ENCODE measurements at places on chromosomes 11 and 22.

GRCh38 chr11:2693271-2694261 is 6.2 kb downstream of the KCNQ1OT1 start:
- no peak for DNase-seq

DNA sequence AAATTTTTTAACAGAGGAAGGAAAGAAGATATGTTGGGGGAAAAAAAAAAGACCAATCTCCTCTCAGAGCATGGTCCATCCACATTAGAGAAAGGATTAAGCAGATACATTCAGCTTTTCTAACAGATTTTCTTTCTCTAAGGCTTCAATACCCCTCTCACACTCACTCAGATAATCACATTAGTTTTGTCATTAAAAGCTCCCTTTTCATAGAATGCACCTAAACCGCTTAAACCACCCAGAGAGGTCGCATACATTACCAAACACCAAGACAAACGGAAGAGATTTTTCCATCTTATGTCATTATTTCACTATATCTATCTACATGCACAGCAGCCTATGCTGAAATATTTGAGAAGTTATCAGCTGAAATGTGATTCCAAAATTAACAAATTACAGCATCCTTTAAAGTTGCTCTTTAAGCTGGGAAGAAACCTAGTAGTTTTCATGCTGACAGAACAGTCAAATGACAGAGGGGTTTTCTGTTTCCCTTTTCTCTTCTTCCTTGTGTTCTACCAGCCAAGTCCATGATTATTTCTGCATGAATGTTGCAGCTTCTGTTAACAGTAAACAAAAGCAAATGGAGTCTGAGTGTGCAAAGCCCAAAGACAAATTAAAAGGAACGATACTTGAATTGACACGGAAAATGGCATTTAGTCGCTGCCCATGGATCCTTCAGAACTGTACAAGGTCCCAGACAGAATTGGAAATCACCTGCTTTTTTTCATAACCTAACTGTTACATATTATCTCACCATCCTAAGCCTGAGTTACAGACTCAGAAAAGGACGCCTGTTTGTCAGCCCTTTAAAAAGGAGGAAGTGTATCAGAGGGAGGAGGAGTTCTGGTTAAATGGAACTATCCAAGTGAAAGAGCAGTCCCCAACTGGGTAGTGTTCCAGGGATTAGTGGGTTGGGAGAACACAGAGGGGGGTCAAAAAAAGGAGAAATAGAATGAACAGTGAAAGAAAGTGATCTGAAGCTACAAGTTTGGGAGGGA is 54.6 kb downstream of the PRCP start:
- no peak for DNase-seq

GRCh38 chr22:47309946-47310345 is 547.5 kb downstream of the TBC1D22A start:
- DNase-seq: no peak

GRCh38 chr22:39559456-39560105 is 11.0 kb upstream of the CACNA1I start:
- no peak for DNase-seq

DNA sequence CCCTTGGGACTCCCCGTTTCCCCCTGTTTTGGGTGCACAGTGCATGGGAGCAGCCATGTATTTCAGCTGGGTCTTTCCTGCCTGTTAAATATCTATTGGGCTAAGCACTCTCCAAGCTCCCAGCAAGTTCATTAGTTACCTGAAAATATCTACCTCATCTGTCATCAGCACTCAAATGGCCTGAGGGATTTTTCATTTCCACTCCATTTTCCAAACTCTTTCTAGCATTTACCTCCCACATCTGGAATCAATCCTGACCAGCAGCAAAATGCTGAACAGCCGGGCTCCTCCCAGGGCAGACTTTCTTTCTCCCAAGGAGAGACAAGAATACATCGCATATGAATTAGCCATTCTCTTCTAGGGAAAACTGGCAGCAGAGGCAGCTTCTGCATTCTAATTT is 273.5 kb upstream of the MPPED2 start:
- no peak for DNase-seq

GRCh38 chr22:50545522-50546325 is at the start of gene KLHDC7B:
TSS of gene KLHDC7B (plus strand) at chr22:50545899. CDS start at chr22:50546244, 345 bp downstream.
- DNase-seq: peak; percentile 36

- DNase-seq: no peak
Measured at GRCh38 chr11:36151933-36152580, 137.2 kb downstream of the COMMD9 start.

DNA sequence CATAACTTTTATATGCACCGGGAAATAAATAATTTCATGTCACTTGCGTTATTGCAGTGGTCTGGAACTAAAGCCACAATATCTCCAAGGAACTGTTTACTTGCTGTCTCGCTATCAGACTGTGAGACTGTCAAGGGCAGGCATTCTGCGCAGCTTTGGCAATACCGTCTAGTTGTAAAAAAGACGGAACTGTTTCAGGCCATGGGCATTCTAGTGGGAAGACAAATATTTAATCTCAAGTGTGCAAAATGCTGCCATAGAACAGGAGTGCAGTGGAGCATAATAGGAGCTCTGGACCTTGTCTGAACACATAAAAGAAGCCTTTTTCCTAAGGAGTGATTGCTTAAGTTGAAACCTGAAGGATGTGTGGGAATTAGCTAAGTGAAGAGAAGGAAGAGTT is 53.8 kb downstream of the PACS1 start:
- DNase-seq: no peak

- no peak for DNase-seq
Measured at GRCh38 chr11:74818283-74818946, 69.8 kb downstream of the RNF169 start.

- DNase-seq: peak; percentile 50
Measured at GRCh38 chr11:35389897-35390465, 29.4 kb downstream of the SLC1A2 start.

GRCh38 chr11:120969993-120970392 is 53.9 kb upstream of the TBCEL start:
- no peak for DNase-seq

- DNase-seq: no peak
Measured at GRCh38 chr11:15157181-15157580, 42.5 kb downstream of the INSC start.

DNA sequence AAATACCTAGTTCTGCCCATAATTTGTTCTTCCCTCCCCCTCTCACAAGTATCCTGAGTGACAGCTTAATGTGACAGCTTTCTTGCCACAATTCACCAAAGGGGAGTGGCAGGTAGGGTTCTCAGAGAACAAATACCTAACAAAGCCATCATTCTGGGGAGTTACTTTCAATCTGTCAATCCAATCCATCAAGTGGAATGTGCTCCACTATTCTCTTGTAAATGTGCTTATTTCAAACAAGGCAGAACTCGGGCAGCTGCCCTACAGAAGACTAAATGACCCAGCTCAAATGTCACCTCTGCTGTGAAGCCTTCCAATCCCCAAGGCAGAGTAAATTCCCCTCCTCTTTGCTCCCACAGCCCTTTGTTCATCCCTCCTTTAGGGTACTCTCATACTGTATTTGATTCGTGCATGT is 27.8 kb downstream of the LGR4 start:
- no peak for DNase-seq

- peak; percentile 13 for DNase-seq
Measured at GRCh38 chr22:46262449-46263215, 511 bp downstream of the PKDREJ start.

- no peak for DNase-seq
Measured at GRCh38 chr22:46463435-46464227, 73.8 kb downstream of the CELSR1 start.

- no peak for DNase-seq
Measured at GRCh38 chr11:65857500-65857852, 504 bp downstream of the CFL1 start.

- no peak for DNase-seq
Measured at GRCh38 chr11:26860895-26861294, 133.0 kb upstream of the FIBIN start.

- DNase-seq: no peak
Measured at GRCh38 chr11:43268786-43269185, 43.0 kb upstream of the API5 start.

DNA sequence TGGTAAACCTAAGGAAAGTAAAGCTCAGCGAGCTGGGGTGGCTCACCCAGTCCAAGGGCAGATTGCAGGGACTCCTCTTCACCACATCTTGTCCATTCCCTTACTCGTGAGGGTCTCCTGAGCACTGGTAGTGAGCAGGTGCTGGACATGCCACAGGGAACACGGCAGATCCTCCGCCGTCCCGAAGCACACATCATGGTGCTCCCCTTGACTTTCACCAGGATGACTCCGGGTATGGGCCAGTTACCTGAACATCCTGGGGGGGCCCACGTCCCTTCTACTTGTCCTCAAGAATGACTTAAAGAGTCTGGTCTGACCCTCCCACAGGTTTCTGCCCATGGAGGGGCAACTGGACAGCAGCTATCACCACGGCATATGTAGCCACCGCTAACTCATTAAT is 8.0 kb upstream of the SF1 start:
- no peak for DNase-seq

DNA sequence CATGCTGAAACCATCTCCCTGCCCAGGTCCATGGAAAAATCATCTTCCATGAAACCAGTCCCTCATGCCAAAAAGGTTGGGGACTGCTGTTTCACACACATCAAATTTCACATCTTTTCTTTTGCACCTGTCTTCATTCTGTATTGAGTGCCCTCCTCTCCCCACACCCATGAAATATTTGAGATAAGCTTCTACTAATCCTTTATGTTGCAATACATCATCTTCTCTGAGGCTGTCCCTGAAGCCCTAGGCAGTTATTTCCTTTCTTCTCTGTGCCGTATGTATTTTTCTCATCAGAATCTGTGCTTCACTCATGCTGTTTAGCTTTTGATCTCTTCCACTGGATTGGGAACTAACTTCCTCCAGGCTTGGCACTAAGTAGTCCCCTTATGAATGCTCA is 40.0 kb upstream of the RRM1 start:
- DNase-seq: no peak

- DNase-seq: no peak
Measured at GRCh38 chr22:26553056-26553752, 36.7 kb downstream of the TPST2 start.

GRCh38 chr11:16669799-16670415 is 68.5 kb upstream of the C11orf58 start:
- DNase-seq: no peak

DNA sequence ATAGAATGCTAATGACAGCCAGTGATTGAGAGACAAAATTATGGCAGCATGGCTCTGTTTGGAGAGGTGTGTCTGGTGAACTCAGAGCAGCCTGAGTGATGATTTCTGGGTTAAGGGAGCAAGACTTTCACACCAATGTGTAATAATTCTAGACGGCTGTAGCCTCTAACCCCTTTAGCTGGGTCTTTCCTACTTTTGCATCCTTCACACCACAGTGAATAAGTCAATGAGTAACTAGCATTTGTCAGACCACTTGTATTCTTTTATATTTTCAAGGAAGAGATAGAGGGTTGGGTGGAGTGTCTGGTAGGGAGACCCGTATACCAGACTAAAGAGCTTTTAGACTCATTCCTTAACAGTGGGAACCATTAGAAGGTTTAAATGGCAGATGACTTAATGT is 50.4 kb downstream of the ATXN10 start:
- DNase-seq: no peak

DNA sequence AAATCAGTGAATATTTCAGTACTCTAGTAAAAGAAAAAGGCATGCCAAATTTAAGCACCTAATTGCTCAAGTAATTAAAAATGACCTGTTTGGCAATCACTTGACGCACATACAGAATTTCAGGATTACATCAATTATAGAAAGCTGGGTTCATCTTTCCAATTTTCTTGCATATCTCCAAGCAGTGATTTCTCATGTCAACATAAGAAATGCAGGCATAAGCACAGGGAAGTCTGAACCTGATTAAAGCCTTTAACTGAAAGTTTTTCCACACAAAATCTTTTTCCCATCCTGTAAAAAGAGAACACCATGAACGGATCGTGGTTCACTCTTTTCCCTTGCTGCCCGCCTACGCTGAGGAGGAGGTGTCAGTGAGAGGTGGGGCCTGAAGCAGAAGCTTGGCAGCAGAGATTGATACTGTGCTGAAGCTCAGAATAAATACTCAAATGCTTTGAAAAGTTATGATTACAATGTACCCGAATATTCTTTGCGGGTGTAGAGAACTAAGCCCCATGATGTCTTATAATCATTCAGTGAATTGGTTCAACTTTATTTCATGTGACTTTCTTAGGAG is 704.1 kb upstream of the CCDC90B start:
- no peak for DNase-seq

DNA sequence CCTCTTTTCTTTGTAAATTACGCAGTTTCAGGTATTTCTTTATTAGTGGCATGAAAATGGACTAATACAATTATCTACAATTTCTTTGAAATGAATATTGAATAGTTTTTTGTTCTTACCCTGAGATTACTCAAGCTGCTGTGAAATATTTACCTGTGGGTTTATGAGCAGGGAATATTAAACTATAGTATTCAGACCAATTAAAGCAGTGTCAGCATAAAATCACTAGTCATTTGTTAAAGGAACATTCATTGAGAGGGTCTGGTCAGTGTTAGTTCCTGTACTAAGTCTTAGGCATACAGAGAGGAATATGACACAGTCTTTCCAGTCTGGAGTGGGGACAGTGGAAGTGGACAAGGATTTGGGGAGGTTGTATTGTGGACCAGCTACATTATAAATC is 646.2 kb upstream of the ANO5 start:
- no peak for DNase-seq

- no peak for DNase-seq
Measured at GRCh38 chr11:73230931-73231330, 12.8 kb downstream of the P2RY2 start.

- DNase-seq: no peak
Measured at GRCh38 chr22:33381531-33382406, 323.6 kb upstream of the SYN3 start.

DNA sequence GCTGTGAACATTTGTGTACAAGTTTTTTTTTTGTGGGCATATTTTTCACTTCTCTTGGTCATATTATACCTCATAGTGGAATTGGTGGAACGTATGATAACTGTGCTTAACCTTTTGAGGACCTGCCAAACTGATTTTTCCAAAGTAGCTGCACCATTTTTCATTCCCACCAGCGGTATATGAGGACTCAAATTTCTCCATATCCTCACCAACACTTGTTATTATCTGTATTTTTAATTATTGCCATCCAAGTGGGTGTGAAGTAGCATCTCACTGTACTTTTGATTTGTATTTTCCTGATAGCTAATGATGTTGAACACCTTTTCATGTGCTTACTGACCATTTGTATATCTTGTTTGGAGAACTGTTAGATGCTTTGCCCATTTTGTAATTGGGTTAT is 47.8 kb downstream of the CCDC15 start:
- no peak for DNase-seq

DNA sequence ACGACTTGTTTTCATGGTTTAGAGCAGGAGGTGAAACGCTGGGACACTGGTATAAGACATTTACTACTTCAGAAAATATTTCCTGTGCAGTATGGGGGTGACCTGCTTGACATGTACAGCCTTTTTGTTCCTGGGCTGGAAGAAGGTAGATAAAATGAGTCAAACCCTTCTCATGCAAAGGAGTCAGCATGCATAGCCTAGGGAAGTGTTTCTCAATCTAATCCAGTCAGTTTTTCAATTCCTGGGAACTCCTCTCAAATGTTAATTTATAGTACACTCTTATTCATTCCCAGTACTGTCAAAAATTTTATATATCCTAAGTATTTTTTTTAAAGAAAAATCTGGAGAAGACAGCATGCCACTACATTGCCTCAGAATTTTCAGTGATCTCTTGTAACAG is 154.7 kb upstream of the GUCY1A2 start:
- no peak for DNase-seq

GRCh38 chr11:115939731-115940421 is 435.7 kb upstream of the CADM1 start:
- DNase-seq: no peak

- no peak for DNase-seq
Measured at GRCh38 chr11:12126344-12127019, 16.1 kb downstream of the MICAL2 start.

- peak; percentile 67 for DNase-seq
Measured at GRCh38 chr22:44181033-44181911, 547 bp downstream of the PARVG start.
